ENCODE measurements at places on chromosomes 16 and 17.
A peak's percentile ranks its signal among the peaks of the same experiment; 100 is the strongest.

DNA sequence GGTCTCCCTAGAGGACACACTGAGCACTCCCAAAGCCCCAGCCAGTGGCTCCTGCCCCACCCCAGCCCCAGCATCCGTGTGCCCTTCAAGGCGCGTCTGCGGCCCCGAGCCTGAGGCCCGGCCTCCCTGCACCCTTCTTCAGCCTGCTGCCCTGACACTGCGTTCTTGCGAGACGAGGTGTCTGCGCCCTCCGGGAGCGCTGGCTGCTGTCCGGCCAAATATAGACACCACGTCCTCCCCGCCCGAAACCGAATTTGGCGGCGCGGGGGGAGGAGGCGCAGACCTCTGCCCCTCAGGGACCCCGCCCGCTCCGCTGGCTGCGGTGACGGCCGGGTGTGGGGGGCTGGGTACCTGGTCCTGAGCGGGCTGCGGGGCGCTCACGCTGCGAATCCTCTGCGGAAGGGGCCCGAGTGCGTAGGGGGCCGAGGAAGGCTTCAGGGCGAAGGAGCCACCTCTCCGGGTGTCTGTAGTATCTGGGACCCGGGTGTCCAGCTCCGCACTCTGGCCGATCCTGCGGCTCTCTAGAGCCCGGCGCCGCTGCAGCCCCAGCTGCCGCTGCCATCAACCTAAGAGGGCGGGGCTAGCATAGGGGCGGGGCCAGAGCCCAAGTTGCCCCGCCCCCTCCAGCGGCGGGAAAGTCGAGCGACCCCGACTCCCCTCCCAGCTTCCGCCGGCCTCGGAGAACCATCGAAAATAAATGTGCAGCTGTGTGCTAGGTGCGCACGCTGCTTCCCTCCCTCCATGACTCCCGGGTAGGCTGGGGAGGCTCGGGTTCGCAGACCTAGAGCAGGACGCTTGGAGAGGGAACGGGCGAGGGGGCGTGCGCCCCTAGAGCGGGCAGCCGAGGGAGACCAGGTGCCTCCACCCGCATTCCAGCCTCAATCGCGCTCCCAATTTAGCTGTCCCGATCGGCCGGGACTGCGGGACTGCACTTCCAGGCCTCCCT, at the start of gene CORO6:
Gene CORO6, minus strand, starts transcription at position 576 of the 946 bp plus-strand sequence. CDS start 1,491 bp downstream, outside the sequence.
- DNase-seq, result peak; percentile 57

GRCh38 chr17:7478276-7479212, 887 bp downstream of the ZBTB4 start:
- DNase-seq, result peak; percentile 49

GRCh38 chr17:42561897-42562387, at the start of gene COASY:
COASY (plus strand) TSS chr17:42562148; CDS start chr17:42562623, 475 bp downstream.
- DNase-seq, result peak; percentile 81

GRCh38 chr17:45580924-45581323, 90.4 kb upstream of the PLEKHM1 start:
- no peak for DNase-seq

DNA sequence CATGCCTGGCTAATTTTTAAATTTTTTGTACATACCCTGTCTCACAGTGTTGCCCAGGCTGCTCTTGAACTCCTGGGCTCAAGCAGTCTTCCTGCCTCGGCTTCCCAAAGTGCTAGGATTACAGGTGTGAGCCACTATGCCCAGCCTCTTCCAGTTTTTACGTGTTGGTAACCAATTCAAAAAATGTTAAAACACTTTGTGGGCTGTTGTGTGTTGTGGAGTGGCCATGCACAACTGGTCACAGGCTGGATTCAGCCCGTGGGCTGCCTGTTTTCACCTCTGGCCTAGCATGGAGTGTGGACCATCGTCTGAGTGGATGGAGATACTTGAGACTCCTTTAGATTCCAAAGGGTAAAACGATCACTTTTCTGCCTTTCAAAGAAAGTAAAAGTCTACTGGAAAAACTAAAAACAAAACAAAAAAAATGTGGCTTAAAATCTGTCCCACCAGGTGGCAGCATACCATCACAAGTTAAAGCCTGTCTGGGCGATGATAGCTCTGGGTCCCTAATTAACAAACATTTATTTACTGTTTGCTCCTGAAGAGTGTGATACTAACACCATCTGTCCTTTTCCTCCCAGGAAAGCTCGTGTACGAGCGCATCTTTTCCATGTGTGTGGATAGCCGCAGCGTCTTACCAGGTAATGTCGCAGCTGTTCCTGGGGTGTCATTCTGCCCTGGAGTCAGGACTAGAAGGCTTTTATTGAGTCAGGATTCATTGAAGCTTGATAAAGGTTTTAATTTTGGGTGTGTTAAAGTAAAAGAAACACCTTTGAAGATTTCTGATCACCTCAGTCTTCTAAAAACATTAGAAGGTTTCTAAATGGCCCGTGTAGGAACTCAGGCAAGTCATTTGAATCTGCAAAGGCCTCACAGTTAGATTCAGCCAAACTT, 45.8 kb downstream of the VPS35L start:
- no peak for DNase-seq

DNA sequence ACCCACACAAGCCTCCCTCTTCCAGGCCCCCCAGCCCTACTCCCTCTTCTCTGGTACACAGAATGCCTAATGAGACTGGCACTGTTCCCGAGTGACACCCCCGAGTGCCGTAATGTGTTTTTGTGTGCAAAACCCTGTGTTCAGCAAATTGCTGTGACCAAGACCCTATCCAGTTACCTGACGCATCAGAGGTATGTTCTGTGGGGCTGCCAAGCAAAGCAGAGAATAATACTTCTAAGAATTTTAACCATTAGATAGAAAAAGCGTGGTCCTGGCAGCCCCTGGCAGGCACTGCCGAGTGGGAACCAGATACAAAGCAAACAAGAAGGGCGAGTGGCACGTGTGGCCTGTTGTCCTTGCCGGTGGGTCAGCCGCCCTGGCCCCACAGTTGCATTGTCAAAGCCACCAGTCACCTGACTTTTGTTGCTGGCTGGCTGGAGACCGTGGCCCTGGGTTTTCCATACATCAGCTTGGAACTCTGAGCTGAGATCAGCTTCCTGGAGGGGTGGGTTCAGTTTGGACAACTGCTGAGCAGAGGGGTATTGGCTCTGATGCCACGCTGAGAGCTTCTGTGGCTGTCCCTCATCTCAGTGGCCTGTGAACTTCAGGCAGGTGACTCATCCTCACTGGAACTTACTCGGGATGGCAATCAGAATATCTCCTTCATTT, 69.1 kb upstream of the BRD7 start:
- DNase-seq, result no peak
